Activated naive CD4-positive, alpha-beta T cell (primary cell): ENCODE measurements at places on chromosomes 1 and 21.

DNA sequence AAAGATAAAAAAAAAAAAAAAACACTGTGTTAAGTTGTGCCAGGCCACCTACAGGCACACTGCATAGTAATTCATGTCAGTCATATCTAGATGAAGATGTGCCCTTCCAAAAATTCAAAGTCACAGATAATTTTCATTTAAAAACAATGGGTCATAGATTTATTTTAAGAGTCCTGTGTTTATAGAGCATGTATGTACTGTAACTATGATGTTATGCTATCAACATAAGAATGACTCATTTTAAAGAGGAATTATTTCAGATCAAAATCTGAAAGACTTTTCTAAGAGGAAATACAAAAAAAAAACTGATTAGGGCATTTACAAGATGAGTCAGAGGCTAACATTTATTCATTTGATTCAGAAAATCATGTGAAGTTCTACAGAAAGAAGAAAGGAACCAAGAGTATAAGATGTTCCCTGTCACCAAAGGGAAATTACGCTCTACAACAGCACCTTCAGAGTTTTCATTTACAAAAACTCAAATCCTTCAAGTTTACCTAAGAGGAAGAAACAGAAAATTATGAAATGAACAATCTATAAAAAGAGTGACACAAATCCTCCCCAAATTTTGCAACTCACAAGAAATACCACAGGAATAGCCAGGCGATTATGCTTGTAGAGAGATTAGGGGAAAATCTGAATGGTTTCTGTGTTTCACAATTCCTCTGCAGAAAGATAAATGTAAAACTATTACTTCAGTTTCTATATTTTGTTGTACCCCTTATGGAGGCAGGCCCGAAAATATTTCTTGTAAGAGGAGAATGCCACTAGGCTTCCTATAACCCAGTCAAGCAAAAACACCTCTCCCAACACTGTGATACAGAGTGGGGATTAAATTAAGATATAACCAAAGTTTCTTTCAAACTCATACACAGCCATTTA lies 13.8 kb downstream of the TP53BP2 start:
- no peak for DNase-seq

GRCh38 chr21:34886240-34887104 lies 162.6 kb downstream of the RUNX1 start:
- no peak for DNase-seq

DNA sequence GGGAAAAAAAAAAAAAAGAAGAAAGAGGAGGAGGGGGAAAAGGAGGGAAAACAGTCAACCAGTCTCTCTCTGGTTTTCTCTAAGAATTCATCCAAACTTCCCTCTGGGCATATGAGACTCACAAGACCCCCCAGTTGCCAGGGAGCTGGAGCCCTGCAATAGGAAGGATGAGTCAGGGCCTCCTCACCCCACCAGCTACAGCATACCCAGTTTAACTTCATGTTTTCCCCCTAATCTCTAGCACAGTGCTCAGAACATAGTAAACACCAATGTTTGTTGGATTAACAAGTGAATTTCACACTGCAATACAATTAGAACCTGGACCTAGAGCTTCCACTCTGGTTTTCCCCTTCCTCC lies 7.8 kb downstream of the F11R start:
- DNase-seq: no peak

- DNase-seq: no peak
These were observed 21.1 kb downstream of the ERG start for GRCh38 chr21:38477226-38477625.
